ENCODE measurements at places on chromosomes 3 and 15.

DNA sequence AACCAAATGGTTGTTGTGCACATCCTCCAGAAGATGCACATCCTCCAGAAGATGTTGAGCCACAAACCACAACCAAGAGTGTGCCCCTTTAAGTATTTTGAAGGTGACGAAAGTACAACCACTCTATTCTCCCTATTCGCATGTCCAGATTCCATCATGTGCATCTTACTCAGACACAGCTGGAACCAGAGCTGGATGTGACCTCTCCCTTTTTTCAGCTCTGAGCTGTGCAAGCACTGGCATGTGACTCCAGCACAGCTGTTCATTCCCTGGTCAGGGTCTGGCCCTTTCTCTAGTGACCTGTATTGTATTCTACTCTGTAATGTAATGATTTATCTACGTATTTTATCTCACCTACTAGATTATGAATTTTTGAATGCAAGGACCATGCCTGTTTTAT, 29.3 kb upstream of the DLG1 start:
- no peak for DNase-seq

- no peak for DNase-seq
Measured at GRCh38 chr15:70023064-70023768, 74.5 kb downstream of the TLE3 start.

DNA sequence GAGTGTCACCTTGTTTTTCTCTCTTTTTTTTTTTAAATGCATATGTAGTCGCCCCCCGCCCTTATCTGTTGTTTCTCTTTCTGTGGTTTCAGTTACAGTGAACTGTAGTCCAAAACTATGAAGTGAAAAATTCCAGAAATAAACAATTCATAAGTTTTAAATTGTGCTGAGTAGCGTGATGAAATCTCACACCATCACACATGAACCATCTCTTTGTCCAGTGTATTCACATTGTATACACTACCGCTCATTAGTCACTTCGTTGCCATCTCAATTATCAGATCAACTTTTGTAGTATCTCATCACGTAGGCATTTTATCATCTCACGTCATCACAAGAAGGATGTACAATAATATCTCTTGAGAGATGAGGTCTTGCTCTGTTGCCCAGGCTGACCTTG, 62.5 kb upstream of the MLF1 start:
- no peak for DNase-seq

- no peak for DNase-seq
Measured at GRCh38 chr15:36769098-36769497, 189.7 kb downstream of the CDIN1 start.

- no peak for DNase-seq
Measured at GRCh38 chr3:4703054-4703480, 209.9 kb downstream of the ITPR1 start.

DNA sequence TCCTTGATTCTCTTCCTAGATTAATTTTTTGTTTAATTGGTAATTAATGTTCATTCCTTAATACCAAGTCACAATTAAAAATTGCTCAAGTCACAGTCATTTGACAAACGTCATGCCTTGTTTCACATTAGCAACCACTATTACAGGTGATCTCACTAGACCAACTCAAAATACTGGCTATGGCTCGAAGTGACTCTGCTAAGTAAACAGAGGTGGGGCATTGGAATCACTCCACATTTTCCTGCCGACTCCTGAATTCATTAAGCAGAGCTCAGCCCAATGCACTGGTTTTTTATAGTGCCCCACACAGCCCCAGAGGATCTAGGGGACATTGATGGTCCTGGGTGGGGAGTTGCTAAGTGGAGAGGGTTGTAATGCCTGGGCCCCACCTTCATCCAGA, 201.2 kb upstream of the NSMCE3 start:
- DNase-seq = no peak

- DNase-seq = no peak
Measured at GRCh38 chr15:36758800-36759199, 179.4 kb downstream of the CDIN1 start.
